ENCODE measurements at places on chromosomes 12 and 14. TPM values are rescaled to one million over a fixed set of nuclear protein-coding genes. Genes with fewer than 3 reads are reported as not detected.

The PRKD1 gene
- 10.2 TPM for total RNA-seq

The OTX2 gene
- not detected for total RNA-seq

GRCh38 chr14:90724866-90725265 lies 91.4 kb downstream of the TTC7B start:
- DNase-seq = no peak

The P2RX2 gene
- 1.4 TPM for total RNA-seq

The DACT1 gene
- 3.0 TPM for total RNA-seq

GRCh38 chr14:68760761-68761160 lies 32.1 kb downstream of the ZFP36L1 start:
- no peak for DNase-seq

- DNase-seq = no peak
Measured at GRCh38 chr12:111250251-111250881, 118.5 kb downstream of the PHETA1 start.

- DNase-seq = peak; percentile 49
Measured at GRCh38 chr14:104091061-104091926, 5.8 kb downstream of the ASPG start.

DNA sequence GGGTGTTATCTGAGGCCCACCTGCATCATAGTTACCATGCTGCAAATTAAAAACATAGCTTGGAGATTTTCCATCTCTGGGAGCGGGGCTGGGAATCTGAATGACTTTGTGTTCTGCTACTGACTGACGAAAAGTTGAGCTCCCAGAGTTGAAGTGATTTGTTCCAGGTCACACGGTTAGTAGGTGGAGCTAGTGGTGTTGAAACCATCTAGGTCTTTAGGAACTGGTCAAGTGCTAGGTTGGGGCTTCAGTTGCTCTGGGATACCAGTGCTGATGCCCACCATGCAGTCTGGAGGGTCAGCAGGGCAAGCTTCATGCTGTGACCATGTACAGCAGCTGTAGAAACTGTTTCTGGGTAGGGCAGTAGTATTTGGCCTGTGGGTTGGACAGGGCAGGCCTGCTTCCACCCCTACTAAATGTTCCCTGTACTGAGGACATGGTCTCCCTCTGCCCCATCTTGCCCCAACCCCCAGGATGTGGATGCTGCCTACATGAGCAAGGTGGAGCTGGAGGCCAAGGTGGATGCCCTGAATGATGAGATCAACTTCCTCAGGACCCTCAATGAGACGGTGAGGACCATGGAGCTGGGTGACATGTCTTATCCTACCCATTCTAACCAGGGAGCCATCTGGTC lies 5.3 kb downstream of the KRT7 start:
- no peak for DNase-seq

DNA sequence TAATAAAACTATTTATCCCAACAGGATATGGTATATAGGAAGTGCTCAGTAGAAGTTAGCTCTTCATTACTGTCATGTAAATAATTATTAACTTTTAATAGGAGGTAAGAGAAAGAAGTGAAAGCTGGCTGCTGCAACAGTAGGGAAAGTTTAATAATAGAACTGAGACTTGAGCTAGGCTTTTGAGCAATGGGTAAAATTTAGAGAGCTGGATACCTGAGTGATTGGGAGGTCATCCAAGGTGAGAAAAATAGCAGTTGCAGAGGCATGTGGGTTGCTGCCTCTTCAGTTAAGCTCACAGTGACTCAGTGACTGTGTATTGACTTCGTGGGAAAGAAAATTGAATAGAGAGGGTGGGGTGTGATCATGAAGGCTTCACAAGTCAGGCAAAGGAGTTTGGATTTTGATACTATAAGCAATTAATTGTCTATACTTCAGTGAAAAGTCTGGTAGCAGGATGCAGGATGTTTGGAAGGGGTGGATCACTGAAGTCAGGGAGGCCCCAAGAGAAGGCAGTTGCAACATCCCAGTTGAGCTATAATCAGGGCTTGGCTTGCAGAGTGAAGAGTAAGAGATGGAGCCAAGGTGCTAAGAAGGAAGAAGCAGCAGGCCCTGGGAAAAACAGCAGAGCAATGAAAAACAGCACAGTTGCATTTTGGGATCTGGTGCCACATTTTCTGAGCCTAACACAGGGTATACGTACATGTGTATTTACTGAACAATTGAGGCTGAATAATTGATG lies 172.0 kb upstream of the FRMD6 start:
- no peak for DNase-seq

The ACYP1 gene
- total RNA-seq = 18.5 TPM

DNA sequence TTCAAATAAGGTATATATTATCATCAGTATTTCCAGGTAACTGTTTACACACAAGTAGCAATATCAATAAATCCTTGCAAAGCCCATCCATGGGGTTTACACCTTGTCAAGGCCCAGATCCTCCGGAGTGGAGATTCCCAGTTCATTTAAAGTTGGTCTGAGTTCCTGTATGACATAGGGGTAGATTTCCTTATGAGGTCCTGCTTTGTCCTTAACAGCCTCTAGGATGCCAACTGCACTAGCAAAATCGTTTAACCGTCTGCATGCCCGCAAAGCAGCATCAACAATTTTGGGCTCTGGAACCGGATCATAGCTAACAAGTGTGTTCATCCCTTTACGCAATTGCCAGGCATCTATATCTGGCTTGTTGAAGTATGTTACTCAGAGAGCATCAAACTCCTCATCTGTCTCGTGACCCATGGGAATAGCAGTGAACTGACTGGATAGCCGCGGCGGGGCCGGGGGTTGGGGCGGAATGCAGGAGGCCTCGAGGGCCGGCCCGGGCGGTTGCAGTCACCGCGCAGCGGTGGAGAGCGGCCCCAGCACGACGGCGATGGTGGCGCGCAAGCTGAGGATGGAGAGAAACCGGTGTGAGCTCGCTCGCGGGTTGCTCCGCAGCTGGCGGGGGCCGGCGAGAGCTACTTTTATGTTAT lies 30.6 kb upstream of the FBXO34 start:
- DNase-seq = no peak

- peak; percentile 45 for DNase-seq
Measured at GRCh38 chr12:53064613-53065436, 14.4 kb downstream of the SPRYD3 start.

DNA sequence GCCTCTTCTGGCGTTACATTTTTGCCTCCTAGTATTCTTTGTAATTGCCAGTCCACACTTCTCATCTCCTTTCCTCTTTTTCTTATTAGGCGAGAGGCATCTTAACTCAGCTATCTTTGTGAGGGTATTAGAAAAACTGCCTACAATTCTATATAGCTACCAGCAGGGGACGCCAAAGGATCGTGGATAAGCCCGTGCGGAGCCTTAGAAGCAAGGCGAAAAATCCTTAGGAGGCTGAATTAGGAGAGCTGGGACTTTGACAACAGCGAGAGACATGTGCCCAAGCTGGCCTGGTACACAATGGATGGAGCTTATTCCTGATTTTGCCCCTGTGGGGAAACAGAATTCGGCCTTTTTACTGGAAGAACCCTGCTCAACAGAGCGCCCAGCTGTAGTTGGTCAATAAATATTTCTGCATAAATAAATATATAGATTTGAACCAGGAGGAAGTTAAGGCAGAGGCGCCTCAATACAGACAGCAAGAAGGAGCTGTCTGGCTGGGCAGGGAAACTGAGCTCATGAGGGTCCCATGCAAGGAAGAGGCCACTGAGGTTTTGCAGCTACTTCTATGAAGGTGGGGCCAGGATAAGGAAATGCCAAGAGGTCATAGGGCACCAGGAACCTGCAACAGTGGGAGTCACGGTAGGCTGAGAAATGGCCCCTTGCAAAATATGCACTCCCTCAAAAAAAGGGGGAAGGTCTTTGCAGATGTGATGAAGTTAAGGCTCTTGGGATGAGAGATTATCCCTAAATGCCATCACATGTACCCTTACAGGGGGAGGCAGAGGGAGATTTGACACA lies 14.6 kb upstream of the RBM19 start:
- no peak for DNase-seq

DNA sequence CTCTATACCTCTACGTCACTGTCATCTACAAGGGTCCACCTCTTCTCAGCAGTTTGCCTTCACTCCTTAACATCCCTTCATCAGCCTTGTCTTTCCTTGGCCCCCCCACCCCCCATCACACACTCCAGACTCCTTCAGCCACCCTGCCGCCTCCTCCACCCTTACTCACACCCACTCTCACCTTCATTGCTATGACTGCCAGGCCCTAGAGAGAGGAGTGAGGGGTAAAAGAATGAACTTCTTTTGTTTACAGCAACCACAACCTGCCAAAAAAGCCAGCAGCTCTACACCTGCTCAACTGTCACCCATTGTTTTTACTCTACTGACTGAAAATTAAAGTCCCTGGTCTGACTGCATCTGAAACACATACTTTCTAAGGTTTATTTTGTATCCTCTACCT lies 112.8 kb downstream of the DUSP6 start:
- DNase-seq = no peak

GRCh38 chr14:84541018-84541417 lies 988.9 kb upstream of the FLRT2 start:
- no peak for DNase-seq

The APOF gene
- not detected for total RNA-seq

DNA sequence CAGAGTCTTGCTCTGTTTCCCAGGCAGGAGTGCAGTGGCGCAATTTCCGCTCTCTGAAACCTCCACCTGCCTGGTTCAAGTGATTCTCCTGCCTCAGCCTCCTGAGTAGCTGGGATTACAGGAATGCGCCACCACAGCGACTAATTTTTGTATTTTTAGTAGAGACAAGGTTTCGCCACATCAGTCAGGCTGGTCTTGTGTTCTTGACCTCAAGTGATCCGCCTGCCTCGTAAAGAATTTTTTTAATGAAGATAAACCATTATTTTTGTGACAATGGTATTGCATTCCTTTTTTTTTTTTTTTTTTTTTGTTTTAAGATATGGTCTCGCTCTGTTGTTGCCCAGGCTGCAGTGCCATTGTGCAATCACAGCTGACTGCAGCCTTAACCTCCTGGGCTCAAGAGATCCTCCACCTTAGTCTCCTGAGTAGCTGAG lies 25.8 kb downstream of the ACVR1B start:
- no peak for DNase-seq

Data from mucosa of descending colon (tissue), 3 donors.